Lower lobe of right lung (tissue), 2 donors: ENCODE measurements at places on chromosomes 5 and 9. TPM values are rescaled to one million over a fixed set of nuclear protein-coding genes. Genes with fewer than 3 reads are reported as not detected.
A peak's percentile ranks its signal among the peaks of the same experiment; 100 is the strongest.

The DEPDC1B gene
- 0.30 TPM for total RNA-seq

The IL13 gene
- not detected for total RNA-seq

DNA sequence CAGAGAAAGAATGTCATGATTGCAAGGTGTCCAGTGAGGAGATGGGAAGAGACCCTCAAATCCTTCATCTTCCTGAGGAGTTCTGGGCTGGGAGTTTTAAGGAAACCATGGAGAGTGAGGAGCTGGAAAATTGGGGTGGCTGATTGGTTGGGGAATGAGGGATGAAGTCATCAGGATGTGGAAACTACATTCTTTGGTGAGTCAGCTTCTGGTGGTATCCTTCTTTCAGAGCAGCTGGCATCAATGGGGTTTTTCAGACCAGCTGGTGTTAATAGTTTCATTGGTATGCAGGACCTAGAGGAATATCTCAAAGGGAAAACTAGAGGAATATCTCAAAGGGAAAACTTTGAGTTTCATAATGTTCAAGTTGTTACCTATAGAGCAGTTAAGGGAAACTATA, 45.2 kb downstream of the RNF180 start:
- no peak for DNase-seq
- no peaks in the 10 kb centered on the region for H3K27me3 ChIP-seq
- no peaks in the 10 kb centered on the region for H3K4me1 ChIP-seq
- no peaks in the 10 kb centered on the region for H3K36me3 ChIP-seq
- no peak overlapping the region for H3K4me3 ChIP-seq
- no peak overlapping the region for H3K27ac ChIP-seq

DNA sequence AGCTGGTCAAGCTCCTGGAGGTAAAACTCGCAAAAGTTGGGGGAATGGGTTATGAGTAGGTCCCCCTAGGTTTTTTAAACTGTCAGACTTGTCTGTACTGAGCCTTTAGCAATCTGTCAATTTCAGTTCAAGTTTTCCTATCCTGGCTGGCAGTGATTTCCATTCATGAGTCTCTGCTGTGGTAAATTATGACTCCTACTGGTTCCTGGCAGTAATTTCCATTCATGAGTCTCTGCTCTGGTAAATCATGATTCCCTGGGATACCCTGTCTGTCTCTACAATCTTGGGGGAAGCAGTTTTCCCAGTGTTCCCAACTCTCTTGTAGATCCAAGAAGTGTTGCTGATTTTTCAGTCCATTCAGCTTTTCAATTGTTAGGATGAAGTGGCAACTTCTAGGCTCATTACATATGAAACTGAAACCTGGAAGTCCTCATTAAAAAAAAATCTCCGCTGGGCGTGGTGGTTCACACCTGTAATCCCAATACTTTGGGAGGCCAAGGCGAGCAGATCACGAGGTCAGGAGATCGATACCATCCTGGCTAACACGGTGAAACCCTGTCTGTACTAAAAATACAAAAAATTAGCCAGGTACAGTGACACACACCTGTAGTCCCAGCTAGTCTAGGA, 91.3 kb upstream of the GPBP1 start:
- no peaks in the 10 kb centered on the region for H3K36me3 ChIP-seq
- H3K27me3 ChIP-seq = no peaks in the 10 kb centered on the region
- no peaks in the 10 kb centered on the region for H3K4me1 ChIP-seq
- DNase-seq = no peak
- no peak overlapping the region for H3K27ac ChIP-seq
- no peak overlapping the region for H3K4me3 ChIP-seq

DNA sequence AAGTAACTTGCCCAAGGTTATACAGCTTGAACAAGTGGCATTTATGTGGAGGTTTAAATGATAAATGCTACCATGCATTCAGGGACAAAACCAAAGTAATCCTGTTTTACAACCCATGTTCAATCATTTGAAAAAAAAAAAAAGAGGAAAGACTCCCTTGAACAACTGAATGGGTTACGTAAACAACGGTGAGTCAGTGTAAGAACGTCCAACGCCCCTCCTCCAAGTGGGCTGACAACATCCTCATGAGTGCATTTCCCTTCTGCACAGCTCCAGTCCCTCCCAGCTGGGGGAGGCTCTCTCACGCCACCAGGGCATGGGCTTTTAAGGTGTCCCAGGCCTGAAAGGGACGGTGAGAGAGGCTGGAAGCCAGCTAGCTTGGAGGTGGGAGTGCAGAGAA, 90.0 kb downstream of the PRRT1B start:
- H3K27ac ChIP-seq = peak overlapping the region; percentile 82
- peaks cover 24% of the 10 kb centered on the region for H3K4me1 ChIP-seq
- no peak overlapping the region for H3K4me3 ChIP-seq
- peaks cover 52% of the 10 kb centered on the region for H3K36me3 ChIP-seq

The SPATA31A3 gene
- not detected for total RNA-seq

DNA sequence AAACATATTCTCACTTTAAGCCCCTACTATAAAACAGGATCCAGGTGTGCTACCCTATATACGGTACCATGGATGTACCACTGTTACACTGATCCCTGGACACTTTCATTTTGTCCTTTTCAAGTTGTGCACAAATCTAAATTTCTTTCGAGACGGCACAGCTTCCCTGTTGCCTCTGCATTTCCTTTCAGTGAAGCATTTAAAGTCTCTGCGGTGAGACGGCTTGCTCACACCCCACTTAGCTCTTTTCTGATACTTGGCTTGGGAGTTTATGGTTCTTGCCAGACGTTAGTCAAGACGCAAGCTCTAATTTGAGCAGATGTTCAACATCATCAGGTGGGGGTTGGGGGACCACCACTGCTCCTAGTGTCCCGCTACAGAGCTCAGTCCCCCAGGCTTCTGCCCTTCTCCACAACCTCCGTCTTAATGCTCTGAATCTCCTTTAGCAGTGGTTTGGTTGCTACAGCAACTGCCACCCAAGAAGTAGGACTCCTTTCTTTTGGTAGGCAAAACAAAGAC, 15.8 kb downstream of the F2RL2 start:
- peaks cover 4% of the 10 kb centered on the region for H3K36me3 ChIP-seq
- H3K4me3 ChIP-seq = no peak overlapping the region
- no peak for DNase-seq
- no peaks in the 10 kb centered on the region for H3K27me3 ChIP-seq

The TMEM174 gene
- not detected for total RNA-seq
